Neuronal stem cell (in vitro differentiated cells): ENCODE measurements at places on chromosomes 4 and X.

DNA sequence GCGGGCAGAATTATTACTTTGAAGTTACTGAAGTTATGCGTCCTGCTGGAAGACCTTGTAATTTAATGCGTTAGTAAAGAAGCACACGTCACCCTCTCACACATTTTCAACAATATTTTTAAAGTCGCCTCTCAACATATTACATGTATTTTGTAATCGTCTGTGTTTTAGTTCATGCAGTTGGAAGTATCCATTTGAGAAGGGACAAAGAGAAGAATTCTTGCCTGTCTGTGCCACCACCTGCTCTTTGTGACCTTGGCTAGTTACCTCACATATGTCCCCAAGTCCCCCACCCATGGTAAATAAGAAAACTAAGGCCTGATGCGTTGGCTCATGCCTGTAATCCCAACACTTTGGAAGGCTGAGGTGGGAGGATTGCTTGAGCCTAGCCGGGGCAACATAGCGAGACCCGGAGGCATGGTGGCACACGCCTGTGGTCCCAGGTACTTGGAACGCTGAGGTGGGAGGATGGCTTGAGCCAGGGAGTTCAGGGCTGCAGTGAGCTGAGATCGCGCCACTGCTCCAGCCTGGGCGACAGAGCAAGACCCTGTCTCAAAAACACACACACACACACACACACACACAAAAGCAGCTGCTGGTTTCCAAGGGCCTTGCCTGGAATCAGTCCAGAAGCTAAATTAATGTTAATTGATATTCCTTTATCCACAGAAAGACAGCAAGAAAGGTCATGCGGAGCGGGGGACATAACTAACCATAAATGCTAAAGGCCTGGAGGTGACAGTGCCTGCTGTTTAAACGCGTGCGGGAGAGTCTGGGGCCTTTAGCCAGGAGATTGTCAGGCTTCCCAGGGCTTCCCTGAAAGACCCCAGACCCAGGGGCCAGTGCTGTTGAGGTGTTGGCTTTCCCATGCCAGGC is 811 bp downstream of the TMEM187 start:
- DNase-seq: no peak

DNA sequence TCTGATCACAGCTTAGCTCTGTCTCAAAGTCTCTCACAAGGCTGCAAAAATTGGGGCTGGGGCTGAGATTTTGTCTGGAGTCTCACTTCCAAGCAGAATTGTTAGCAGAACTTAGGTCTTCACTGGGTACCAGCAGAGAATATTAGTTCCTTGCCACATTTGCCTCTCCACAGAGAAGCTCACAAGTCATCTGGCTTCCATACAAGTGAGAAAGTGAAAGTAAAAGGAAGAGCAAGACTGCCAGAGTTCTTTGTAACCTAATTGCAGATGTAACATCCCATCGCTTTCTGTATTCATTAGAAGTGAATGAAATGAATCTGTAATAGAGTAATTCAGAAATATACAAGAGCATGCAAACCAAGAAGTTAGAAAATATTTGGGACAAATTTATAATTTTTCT is 624.1 kb upstream of the GNPDA2 start:
- no peak for DNase-seq

DNA sequence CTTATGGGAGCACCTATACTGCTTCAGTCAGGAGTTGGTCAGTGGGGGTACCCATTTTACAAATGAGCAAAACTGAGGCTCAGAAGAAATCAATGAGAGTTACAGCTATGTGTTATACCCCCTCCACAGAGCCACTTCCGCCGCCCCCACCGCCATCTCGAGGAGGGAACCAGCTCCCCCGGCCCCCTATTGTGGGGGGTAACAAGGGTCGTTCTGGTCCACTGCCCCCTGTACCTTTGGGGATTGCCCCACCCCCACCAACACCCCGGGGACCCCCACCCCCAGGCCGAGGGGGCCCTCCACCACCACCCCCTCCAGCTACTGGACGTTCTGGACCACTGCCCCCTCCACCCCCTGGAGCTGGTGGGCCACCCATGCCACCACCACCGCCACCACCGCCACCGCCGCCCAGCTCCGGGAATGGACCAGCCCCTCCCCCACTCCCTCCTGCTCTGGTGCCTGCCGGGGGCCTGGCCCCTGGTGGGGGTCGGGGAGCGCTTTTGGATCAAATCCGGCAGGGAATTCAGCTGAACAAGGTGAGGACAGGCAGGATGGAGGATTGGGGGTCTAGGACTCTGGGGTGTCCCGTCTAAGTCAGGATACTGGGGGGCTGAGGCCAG is 5.0 kb downstream of the WAS start:
- no peak for DNase-seq

GRCh38 chr4:10983268-10983667 is 298.7 kb upstream of the CLNK start:
- DNase-seq: no peak

DNA sequence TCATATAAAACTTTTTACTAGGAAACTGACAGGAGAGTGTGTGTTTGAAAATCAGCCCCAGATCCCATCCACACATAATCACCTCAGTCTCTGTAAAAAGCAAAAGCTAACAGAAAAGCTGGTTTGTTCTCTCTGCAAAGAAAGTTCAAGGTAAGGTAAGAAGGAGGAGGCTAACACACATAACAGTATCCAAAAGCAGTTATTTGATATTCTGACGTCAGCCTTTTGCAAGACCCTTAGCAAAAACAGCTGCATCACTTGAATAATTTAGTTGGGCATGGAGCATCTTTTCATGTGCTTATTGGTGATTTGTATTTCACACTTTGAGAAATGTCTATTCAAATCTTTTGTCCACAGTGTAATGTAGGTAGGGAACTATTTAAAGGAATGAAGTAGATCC is 5.5 kb downstream of the TCEAL9 start:
- no peak for DNase-seq

GRCh38 chr4:4541040-4541631 is 712 bp downstream of the STX18 start:
- no peak for DNase-seq

DNA sequence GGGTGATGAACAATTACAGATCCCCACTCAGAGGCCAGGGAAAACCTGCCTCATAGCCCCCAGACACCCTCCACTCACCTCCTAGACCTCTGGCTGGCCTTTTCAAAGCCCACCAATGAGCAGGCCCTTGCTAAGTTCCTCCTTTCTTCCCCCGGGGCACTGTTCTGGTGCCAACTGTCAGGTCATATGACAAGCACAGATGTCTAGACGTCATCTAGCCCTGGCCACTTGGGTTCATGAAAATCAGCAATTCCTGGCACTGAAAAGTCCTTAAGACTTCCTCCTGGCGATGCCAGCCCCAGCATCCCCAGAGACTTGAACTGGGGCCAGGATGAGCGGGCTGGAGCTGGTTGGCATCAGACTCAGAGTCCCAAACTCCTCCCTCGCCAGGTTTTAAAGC is 115.6 kb upstream of the NALF2 start:
- no peak for DNase-seq

DNA sequence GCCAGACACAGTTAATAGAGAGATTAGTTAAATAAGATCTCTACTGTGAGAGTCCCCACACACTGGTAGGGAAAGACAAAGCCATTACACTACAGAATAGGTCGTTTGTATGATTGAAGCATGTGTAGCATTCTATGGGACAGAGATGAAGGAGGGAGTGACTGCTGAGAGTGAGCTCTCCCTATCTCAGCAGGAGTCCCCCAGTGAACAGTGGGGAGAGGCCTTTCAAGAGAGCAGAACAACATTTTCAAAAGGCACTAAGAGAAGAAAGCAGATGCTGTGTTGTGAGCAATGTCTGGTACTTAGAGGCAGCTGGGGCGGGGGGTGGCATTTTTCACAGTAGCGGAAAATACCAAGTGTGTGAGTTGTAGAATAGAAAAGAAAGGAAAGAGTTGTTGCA is 413.6 kb downstream of the AFF2 start:
- peak; percentile 26 for DNase-seq

- DNase-seq: no peak
Measured at GRCh38 chr4:145390571-145390970, 91.1 kb upstream of the SMAD1 start.

DNA sequence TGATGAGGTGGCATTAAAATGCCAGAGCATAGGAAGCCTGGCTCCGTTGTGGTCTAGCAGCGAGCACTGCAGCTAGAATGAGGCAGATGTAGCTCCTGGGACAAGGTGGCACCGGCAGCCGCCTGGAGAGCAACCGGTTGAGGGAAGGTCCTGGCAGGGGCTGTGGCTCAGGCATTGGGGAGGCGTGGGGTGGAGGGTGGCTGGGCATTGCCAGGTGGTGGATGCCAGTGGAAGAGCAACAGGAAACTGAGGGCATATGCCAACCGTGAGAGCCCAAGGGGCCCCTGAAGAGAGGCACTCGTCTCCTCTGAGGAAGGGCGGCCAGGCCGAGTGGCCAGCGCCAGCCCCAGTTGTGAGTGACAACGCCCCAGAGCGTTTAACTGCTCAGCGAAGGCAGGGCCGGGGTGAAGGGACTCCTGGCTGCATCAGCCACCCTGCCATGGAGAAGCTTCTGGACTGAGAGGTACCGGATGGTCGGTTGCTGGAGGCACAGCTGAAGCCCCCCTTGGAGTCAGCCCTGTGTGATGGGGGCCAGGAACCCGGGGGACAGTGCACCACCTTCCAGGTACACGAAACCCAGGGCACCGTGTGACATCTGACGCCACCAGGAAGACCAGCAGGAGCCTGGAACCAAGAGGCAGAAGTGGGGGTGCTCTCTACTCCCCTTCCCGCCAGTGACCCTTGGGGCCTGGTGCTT is 13.2 kb upstream of the PDE6B start:
- no peak for DNase-seq

DNA sequence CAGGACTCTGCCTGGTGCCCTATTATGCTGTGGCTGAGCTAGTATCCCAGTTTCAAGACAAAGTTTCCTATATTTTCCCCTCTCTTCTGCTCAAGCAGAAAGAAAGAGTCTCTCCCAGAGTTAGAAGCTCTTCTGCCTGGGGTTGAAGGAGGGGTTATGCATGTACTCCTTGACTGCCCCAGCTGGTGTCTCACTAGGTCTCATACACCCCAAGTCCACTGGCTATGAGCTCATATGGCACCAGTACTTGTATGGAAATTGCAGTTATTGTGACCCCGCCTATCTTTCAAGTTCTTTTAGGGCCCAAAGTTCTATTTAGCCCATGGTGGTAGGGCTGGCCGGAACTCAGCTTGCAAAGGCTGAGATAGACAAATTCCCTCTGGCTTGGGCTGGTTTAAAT is 131.8 kb downstream of the NBDY start:
- no peak for DNase-seq

GRCh38 chr4:8080754-8081065 is 77.9 kb downstream of the ABLIM2 start:
- DNase-seq: no peak

DNA sequence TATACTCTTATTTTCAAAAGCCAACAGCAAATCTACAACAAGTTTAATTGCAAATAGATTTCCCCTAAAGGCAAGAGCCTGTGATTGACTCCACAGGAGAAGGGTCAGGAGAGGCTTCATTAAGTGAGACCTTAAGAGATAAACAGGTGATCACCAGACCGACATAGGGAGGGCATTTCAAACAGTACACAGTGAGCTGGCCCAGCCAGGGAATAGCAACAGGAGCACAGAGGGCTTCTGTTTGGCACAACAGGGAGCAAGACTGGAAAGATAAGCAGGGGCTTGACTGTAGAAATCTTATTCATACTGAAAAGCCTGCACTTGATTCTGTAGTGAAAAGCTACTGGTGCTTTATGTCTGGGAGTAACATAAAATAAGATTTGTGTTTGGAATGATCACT is 3.9 kb downstream of the RUFY3 start:
- DNase-seq: no peak

DNA sequence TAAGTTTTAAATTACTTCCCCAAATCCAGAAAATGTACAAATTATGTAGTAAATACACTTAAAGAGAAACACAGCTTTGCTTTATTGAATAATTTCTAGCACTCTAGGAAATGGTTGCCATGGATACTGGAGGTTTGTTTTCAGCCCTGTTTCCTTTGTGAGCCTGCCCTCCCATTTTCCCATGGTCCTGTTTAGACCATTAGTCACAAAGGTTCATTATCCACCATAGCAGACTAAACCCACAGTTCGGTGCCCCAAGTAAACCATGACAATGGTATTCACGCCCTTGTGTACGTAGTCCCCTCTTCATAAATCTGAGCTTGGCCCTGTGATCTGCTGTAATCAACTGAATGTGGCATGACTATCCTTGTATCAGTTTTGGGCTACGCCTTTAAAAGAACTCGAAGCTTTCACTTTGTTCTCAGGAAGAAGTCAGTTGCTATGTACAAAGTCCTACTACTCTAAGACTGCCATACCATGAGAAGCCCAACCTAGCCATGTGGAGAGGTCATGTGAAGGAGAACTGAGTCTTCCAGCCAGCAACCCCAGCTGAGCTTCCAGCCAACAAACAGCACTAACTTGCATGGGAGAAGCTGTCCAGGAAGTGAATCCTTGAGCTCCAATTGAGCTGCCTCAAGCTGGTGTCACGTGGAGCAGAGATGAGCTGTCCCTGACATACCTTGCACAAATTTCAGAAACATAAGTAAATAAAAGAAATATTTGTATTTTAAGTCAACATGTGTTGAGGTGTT is 300.4 kb downstream of the LDB2 start:
- no peak for DNase-seq

DNA sequence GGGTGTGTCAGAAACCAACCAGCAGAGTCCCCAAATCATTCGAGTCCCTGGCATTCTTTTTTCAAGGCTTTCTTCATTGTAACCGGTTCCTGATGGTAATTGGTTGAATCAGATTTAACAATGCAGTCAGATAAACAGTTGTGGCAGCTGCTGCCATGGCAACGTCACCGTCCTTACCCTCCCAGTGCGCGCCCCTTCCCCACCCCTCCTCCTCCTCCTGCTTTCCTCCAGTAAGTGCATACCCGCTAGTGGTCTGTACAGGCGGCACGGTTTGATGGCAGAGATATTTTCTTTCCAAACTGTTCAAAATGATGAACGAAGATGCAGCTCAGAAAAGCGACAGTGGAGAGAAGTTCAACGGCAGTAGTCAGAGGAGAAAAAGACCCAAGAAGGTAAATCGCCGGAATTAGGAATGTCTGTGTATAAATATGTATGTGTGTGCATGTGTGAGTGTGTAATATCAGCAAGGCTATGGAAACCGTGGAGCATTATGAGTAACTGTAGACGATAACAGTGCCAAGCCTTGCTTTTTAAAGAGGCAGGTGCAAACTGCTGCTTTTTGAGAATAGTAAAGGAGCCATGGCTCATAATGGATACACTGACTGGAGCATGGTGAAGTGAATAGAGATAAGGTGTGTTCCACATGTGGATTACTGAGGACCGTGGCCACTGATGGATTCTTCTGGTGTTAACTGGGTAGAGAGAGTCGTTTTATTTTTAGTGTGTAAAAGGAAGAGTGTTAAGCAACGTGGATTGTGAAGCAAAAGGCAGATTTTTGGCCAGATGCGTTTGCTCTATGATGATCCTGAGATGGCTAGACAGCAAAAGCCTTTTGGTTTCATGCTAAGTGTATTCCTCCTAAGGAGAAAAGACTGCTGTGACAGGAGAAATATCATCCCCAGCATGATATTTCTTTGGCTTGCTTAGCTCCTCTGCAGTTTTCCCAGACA is at the start of gene ANK2:
TSS of gene ANK2 (plus strand) at position 233 of the 950 bp plus-strand sequence. CDS start at position 309, 76 bp downstream.
- DNase-seq: peak; percentile 85

DNA sequence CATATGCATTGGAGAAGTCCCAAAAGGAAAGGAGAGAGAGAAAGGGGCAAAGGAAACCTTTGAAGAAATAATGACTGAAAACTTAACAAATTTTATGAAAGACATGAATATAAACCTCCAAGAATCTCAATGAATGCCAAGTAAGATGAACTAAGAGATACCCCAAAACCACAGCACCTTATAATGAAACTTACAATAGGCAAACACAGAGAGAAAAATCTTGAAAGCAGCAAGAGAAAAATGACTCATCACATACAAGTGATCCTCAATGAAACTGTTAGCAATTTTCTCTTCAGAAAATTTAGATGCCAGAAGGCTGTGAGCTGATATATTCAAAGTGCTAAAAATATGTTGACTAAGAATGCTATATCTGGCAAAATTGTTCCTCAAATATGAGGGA is 10.1 kb downstream of the SMIM10L2A start:
- DNase-seq: no peak
